ENCODE measurements at places on chromosomes 2 and 18.

- no peak for DNase-seq
Measured at GRCh38 chr18:50638884-50639420, 79.1 kb downstream of the MAPK4 start.

- DNase-seq: peak; percentile 41
Measured at GRCh38 chr2:1766851-1767811, 22.8 kb upstream of the PXDN start.

DNA sequence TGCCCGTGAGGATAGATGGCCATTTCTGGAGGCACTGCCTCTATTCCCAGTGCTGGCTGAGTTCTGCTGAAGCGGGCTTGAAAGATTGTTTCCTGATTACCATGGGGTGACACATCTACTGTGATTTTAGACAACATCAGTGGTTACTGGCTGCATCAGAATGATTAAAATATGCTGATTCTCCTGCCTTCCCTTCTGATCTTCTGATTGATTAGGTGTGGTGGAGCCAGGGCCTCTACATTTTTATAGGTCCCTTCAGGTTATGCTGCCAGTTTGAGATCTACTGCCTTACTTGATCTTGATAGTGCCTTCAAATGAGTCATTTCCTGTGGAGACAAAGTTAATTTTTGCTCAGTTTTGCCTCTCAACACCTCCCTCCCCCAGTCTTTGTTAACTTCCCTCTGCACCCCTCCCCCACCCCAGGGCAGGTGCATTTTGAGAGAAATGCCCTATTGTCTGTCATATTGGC, 31.6 kb upstream of the SNORC start:
- DNase-seq: no peak

DNA sequence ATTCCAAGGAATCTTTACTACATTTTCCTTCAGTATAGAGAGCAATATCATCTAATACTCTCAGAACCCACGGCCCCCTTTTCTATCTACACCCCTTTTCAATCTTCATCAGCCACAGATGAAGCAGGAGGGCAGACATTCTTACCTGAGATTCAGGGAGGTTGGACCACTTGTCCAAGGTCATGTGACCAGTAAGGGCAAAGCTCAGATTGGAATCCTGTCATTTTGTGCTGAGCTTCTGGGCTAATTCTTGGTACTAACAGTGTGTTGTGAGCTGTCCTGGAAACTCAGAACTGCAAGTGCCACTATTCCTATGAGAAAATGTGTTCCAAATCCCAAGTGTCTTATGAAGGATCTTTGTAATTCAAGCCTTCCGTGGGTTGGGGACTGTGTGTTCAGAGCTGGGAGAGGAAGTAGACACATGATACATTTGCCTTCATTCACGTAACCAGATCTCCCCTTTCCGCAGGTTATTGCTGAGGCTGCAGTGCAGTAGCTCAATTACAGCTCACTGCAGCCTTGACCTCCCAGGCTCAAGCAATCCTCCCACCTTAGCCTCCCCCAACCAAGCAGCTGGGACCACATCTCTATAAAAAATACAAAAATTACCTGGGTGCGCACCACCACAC, 3.3 kb downstream of the CHRNA1 start:
- no peak for DNase-seq

- DNase-seq: no peak
Measured at GRCh38 chr2:5528706-5529105, 163.5 kb upstream of the SOX11 start.

DNA sequence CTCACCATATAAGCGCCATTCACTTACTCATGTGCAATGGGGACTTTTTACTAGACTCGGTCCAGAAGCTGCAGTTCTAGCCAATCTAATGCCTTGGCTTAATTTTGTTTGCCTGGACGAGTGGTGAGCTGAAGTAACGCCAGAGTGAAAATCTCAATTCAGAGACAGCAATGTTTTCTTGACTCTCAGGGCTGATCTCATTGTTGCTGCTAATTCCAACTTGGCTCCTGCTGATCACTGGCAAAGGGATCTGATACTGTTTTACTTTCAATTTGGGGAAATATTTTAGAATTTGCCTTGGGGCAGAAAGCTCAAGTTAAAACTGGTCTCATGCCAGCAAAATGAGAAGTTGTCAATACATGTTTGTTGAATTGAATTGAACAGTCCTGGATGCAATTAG, 906.6 kb upstream of the CDH2 start:
- DNase-seq: no peak

GRCh38 chr2:29166242-29167039, 51.2 kb downstream of the CLIP4 start:
- DNase-seq: no peak

GRCh38 chr18:32612651-32613050, 142.0 kb upstream of the GAREM1 start:
- no peak for DNase-seq

DNA sequence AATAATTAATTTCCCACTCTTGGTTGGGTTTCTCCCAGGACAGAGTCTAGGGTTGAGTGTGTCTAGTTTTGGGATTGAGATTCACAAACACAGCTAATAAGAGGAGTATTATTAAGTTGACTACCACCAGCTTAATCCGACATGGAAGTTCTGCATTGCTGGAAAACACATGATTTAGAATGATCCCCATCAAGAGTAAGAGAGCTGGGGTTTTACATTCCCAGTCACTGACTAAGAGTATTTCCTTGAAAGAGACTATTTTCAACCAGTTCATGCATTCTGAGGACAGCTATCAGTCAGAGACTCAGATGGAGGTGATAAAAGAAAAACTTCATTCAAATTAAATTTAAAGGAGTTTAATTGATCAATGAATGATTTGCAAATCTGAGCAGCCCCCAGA, 334.6 kb upstream of the LRATD1 start:
- DNase-seq: no peak

GRCh38 chr18:21433436-21433835, 167.1 kb downstream of the ESCO1 start:
- no peak for DNase-seq

- DNase-seq: peak; percentile 95
Measured at GRCh38 chr18:77114415-77115191, 18.0 kb downstream of the MBP start.

DNA sequence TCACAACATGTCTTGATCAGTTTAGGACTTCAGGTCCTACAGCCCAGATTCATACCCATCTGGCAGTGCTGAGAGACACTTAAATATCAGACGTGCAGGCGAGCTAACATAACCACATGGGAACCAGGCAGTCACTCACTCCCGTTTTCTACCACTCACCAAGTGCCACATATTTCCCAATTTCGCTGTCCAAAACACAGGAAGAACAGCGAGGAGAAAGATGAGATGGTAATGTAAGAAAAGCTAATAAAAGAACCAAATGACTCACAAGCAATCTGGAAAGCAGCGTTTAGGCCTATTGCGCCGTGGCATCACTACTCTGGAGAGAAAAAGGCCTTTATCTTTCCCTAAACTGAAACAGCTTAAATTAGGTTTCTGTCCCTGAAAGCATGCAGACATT, 647.8 kb upstream of the SLC39A10 start:
- DNase-seq: no peak

DNA sequence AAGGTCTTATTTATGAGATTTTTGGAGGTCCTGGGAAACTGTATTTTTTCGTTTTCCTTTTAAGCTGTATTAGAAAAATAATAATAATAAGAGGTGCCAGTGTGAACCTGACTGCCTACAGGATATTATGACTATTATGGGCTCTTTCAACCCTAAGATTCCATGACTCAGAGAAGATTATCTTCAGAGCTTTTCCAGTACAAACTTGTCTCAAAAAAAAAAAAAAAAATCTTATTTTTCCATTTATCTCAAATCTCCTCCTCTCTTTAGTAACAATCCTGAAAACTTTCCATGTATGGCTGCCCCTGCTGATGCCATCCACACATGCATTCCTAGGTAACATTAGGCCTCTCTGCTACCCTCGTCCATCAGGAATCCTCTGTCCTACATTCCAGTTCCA, 36.7 kb upstream of the RPE start:
- no peak for DNase-seq

- no peak for DNase-seq
Measured at GRCh38 chr2:238786792-238787490, 60.9 kb upstream of the TWIST2 start.

GRCh38 chr2:28350791-28351285, 41.8 kb upstream of the FOSL2 start:
- DNase-seq: peak; percentile 23

DNA sequence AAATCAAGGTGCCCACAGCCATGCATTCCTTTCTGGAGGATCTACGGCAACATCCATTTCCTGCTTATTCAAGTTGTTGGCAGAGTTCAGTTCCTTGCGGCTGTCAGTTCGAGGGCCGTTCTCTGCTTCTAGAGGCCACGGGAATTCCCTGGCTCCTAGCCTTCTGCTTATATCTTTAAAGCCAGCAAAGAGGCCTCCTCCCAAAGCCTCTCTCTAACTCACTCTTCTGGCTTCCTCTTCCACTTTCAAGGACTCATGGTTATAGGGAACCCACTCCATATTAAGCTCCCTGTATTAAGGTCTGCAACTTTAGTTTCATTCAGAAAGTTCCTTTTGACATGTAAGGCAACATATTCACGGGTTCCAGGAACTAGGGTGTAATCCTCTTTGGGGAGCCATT, 150.1 kb upstream of the RMP24 start:
- no peak for DNase-seq

- DNase-seq: peak; percentile 31
Measured at GRCh38 chr2:239584986-239585385, 184.2 kb upstream of the HDAC4 start.

- DNase-seq: no peak
Measured at GRCh38 chr18:7940971-7941370, 373.9 kb downstream of the PTPRM start.

- DNase-seq: no peak
Measured at GRCh38 chr2:71833855-71834560, 313.7 kb downstream of the CYP26B1 start.

GRCh38 chr2:237425320-237425719, 11.4 kb upstream of the COL6A3 start:
- DNase-seq: no peak

- DNase-seq: no peak
Measured at GRCh38 chr18:43525169-43525568, 247.9 kb upstream of the SYT4 start.

DNA sequence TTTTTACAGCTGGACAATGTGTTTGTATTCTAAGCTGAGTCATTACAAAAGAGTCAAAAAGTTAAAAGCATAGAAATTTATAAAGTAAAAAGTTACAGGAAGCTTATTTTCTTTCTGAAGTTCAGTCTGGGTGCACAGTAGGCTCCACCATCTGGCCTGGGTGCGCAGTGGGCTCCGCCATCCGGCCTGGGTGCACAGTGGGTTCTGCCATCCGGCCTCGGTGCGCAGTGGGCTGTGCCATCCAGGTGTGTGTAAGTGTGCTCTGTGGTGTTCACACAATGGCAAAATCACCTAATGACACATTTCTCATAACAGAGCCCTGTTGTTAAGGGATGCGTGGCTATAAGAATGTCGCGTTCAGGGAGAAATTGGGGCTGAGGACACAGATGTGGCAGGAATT, 195.5 kb downstream of the ANKRD30B start:
- no peak for DNase-seq

DNA sequence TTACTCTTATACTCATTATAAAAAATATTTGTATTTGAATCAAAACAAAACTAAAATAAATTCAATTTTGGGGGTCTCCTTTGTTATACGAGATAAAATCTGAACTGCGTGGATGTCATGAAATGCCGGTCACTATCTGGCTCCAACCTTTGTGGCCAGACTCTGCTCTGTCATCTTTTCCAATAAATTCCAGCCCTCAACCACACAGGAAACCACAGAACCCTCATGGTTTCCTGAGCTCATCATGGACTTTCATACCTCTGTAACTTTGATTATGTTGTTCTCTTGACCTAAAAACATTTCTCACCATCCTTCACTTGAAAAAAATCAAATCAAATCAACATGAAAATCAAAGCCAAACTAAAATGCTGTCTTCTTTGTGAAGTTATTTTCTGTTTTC, 724.7 kb downstream of the METTL4 start:
- no peak for DNase-seq

- DNase-seq: no peak
Measured at GRCh38 chr2:17682098-17682857, 71.3 kb downstream of the SMC6 start.

DNA sequence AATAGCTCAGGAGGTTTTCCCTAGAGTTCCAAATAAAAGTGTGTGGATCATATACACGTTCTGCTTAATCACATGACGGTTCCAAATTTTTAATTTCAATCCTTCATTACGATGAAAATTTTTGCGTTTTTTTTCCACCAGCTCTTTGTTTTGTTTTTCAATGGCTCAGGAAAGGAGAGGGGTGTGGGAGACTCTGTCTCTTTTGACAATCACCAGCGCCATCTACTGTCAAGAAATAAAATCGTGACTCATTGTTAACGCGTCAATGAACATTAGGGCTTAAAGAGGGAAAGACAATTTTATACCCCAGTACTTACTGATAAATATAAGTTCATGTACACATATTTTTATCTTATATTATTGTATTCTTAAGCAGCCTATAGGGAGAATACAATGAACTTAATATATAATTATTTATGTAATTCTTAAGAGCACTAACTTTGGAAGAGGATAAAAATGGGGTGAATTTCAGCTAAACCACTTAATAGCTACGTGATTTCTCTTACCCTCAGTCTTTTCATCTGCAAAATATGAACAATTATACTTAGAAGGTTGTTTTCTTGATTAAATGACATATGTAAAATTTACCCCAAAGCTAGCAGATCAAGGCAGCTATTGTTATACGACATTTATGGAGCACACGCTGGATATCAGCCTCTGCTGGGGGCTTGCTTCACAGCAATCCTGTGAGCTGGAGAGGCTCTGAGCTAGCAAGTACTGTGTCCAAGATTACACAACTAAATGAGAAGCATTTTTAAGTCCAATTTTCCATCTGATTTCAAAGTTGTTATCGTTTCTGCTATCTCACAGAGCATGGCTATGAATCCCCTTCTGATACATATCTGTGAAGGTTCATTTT, 47.4 kb upstream of the RMDN2 start:
- DNase-seq: no peak

GRCh38 chr2:20092226-20092900, 40.9 kb upstream of the LAPTM4A start:
- no peak for DNase-seq

DNA sequence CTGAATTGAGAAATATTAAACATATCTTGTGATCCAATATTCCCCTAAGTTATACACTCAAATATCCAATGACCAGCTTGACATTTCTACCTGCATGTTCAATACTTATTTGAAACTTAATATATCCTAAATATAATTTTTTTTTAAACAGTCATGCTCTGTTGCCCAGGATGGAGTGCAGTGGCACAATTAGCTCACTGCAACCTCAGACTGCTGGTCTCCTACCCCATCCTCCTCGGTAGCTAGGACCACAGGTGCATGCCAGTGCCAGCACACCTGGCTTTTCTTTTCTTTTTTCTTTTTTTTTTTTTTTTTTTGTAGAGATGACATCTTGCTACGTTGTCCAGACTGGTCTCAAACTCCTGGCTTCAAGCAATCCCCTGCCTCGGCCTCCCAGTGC, 4.2 kb downstream of the KYNU start:
- DNase-seq: no peak

GRCh38 chr2:42101206-42102023, 53.6 kb downstream of the PKDCC start:
- peak; percentile 79 for DNase-seq

Data from lower lobe of right lung (tissue), 2 donors.